ENCODE measurements at places on chromosomes 2 and 18.

DNA sequence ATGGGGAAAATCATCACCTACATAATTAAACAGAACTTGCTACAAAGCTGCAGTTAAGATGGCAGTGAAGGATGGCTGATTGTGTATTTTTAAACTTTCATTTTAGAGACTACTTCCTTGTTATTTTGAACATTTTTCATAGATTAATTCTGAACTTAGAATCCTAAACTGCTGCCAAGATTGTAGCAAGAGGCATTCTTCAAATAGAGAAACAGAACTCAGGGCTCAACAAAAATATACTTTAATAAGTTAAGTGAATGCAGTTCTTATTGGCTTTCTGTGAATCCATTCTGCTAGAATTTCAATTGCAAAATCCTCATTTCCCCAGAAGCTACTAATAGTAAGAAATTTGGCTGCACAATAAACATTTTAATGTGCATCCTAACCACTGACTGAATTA, 160.3 kb downstream of the L3MBTL4 start:
- no peak for DNase-seq

- DNase-seq, result no peak
Observed at GRCh38 chr2:26578113-26578458, 63.1 kb downstream of the CIB4 start.

DNA sequence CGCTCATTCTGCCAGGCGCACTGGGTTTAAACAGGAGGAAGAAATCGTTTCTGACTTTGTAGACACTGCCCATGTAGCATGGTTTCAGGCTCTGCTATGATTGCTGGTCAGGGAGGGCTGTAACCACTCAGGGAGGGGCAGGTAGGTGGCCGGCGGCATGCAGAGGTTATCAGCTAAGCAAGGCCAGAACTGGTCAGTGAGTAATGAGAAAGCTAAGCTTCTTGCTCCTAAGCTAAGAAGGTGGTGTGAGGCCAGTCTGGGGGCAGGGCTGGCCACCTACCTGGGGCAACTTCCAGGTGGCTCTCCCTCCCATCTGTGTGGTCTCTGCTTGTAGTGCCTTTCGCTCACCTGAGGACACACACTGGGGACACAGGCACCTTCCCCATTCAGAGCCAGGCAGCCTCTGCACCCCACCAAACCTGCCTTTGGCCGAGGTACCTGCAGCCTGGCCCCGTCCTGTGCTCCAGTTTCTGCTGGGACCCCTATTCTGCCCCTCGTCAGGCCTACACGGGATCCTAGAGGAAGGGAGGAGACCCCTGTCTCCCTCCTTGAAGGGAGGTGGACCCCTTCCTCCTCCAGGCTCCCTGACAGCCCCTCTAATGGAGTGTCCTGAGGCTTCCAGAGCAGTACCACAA, 195.9 kb downstream of the SEPTIN10 start:
- DNase-seq, result no peak

GRCh38 chr2:68671961-68672360, 28.6 kb downstream of the PROKR1 start:
- no peak for DNase-seq

GRCh38 chr2:230225486-230225885, at the start of gene SP140:
SP140 (plus strand) TSS chr2:230225736; CDS start chr2:230225845, 109 bp downstream.
- DNase-seq, result no peak
